ENCODE measurements at places on chromosomes 12 and 14.

- no peak for DNase-seq
Observed at GRCh38 chr12:105483691-105484090, 153.2 kb downstream of the C12orf75 start.

GRCh38 chr14:28589792-28590191, 176.8 kb upstream of the FOXG1 start:
- DNase-seq = no peak

DNA sequence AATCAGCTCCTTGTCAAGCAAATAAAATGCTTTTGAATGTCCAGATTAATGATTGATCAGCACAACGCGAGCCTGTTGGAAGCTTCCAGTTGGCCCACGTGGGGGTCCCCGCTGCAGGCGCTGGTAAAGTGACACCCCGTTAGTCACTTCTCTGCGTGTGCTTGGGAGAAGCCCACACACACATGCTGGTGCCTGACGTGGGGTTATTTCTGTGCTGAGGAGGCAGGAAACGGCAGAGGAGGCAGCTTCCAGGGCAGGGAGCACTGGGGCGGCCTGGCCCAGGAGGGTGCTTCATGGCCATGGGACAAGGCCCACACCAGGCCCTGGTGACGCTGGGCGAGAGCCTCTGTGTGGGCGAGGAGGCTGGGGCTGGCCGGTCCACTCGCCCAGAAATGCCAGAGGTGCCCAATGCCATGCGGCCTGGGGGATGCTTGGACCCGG, 101.5 kb downstream of the KIF26A start:
- DNase-seq = peak; percentile 27

GRCh38 chr12:47753021-47754001, 5.4 kb downstream of the RAPGEF3 start:
- no peak for DNase-seq

GRCh38 chr12:8145754-8146441, 10.9 kb upstream of the ZNF705A start:
- DNase-seq = no peak

GRCh38 chr14:95994593-95994928, 44.6 kb upstream of the C14orf132 start:
- DNase-seq = no peak

DNA sequence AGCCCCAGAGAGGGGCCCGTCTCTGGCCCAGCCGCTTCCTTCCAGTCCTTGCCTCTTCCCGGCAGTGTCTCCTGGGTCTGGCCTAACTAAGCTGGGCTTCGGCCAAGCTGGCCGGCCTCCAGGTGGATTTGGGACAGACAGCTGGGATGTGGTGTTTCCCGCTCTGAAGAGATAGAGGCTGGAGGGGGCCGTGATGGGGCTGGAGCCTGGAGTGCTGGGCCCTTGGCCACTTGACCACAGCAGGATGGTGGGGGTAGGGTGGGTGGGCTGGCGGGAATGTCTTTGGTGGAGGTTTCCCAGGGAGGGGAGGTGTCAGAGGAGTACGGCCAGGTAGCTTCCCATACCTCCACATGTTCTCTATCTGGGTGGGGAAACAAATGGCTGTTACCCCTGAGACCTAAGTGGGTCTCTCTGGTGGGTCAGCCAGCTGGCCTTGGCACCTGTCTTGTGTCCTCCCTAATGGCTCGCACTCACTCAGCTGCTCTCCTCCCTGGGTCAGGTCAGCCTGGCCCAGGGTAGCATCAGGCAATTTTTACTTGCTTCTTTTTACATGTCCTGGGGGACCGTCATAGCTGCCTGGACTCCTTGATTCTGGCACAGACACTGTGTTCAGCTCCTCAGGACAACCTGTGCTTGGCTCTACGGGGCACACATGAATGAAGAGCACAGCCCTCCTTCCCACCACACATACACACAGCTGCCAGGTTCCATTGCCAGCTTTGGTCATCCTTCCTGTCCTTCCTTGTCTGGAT, 19.8 kb upstream of the PGF start:
- peak; percentile 7 for DNase-seq

DNA sequence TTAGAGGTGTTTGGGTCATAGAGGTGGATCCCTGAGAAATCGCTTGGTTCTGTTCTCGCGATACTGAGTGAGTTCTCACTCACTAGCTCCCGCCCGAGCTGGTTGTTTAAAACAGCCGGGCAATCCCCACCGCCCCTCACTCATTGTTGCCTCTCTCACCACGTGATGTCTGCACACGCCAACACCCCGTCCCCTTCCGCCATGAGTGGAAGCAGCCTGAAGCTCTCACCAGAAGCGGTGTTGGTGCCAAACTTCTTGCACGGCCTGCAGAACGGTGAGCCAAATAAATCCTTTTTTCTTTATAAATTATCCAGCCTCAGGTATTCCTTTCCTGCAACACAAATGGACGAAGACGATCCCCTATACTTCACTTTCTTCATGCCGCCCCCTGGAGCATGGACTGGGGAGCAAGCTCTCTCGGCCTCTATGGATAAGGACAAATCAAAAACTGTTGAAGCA, 45.4 kb upstream of the CCND2 start:
- DNase-seq = no peak

- DNase-seq = no peak
Observed at GRCh38 chr12:12881151-12881909, 10.0 kb upstream of the GPRC5A start.

GRCh38 chr12:42663621-42664020, 74.1 kb upstream of the PRICKLE1 start:
- no peak for DNase-seq

GRCh38 chr14:105144666-105145380, 23.8 kb downstream of the JAG2 start:
- no peak for DNase-seq

DNA sequence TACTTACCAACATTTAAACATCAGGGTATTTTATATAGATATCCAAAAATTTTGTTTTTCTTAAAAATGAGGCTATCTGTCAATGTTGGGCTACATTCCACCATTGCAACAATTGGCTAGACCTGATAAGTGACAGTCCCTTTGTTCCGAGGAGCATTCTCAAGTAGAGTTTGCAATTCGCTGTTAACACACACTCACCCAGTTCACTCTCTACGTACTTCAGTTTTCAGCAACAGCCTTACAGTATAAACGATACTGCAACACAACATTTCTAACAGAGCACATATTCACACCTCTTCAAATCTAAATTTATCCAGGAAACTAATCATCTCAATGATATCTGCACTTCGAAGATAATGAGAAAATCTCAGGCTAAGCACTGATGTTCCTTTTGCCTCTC, 393.5 kb downstream of the NAV3 start:
- DNase-seq = no peak

DNA sequence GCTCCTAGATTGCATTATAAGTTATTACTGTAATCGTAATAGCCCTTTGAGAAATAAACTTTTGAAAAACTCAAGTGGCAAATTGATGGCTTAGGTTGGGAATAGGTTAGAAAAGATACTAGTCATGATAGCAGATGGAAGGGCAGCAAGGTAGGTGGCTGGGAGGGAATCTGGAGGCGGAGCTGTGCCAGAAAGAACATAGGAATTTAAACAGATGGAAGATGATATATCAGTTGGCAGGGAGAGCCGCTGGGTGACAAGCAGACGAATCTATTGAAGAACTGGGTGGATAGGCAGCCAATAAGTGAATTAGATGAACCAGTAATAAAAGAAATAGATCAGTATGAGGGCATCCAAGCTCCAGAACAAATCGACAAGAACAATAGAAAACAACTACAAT, 142.1 kb downstream of the CNTN1 start:
- DNase-seq = no peak

GRCh38 chr14:103329401-103330347, 4.4 kb upstream of the EIF5 start:
- DNase-seq = no peak

- DNase-seq = no peak
Observed at GRCh38 chr12:30134229-30134628, 350.5 kb upstream of the TMTC1 start.

DNA sequence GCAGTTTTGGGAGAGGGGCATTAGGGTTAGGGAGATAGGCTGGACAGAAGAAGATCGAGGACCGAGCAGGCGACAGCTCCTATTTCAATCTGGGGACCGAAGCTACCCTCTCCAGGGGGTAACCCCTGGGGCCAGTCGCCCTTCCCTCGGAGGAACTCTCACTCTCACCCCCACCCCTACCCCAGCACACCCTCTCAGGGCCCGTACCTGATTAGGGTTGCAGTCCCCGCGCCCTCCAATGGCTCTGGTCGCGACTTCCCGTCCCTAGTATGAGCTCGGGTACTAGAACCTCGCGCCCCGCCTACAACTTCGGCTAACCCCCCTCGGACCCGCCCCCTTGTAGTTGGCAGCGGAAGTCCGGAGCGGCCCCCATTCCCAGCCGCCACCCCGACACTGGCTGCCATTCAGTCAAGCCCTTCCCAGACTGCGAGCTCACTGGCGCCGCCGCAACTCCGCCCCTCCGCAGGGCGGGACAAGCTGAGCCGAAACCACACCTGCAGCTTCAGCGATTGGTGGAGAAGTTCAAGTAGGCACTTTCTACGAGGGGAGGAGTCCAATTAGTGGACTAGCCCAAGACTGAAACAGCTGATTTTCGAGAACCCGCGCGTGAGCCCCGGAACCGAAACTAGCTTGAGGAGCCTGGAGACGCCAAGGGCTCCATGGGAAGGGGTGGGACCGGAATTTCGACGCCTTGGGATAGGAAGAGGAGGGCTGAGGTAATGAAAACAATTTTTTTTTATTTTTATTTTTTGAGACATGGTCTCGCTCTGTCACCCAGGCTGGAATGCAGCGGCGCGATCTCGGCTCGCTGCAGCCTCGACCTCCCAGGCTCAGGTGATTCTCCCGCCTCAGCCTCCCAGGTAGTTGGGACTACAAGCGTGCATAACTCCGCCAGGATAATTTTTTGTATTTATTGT, at the start of gene STAT2:
Gene STAT2, minus strand, starts transcription at position 257 of the 917 bp plus-strand sequence. CDS start 3,536 bp downstream, outside the sequence.
- peak; percentile 97 for DNase-seq

- DNase-seq = no peak
Observed at GRCh38 chr14:30651937-30652336, 29.8 kb downstream of the SCFD1 start.

DNA sequence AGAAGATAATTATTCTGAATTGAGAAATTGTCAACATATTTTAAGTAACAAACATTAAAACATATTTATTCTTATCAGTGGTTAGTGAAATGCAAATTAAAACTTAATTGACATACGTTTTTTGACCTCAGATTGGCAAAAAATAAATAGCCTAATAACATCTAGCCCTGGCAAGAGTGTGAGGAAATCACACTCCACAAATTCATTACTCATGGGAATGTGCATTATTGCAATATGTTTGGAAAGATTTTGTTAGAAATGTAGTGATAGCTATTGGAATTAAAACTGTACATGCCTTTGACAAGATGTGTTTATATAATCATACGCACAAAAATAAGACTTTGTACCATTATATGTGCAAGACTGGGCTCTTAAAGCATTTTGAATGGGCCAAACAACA, 168.6 kb downstream of the KITLG start:
- DNase-seq = no peak

DNA sequence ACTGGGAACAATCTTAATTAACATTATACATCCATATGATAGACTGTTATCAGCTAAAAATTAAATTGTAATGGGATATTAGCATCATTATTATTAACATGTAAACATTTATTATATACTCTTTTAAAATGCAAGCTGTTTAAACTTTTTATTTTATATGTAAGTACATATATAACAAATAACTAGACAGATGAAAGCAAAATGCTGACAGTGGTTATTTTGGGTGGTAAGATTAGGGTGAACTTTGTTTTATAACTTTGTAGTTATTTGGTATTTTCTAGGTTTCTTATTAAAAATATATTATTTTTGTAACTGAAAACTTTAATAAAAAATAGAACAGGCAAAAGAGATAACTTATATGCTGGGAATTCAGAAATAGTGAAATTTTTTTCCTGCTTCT, 62.6 kb upstream of the KIF21A start:
- no peak for DNase-seq
